ENCODE measurements at places on chromosomes 4 and X.
A peak's percentile ranks its signal among the peaks of the same experiment; 100 is the strongest.

DNA sequence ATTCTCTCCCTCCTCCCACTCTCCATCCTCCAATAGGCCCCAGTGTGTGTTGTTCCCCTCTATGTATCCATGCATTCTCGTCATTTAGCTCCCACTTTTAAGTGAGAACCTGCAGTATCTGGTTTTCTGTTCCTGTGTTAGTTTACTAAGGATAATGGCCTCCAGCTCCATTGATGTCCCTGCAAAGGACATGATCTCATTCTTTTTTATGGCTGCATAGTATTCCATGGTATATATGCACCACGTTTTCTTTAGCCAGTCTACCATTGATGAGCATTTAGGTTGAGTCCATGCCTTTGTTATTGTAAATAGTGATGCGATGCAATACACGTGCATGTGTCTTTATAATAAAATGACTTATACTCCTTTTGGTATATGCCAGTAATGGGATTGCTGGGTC lies 100.3 kb upstream of the USP9X start:
- DNase-seq = no peak

DNA sequence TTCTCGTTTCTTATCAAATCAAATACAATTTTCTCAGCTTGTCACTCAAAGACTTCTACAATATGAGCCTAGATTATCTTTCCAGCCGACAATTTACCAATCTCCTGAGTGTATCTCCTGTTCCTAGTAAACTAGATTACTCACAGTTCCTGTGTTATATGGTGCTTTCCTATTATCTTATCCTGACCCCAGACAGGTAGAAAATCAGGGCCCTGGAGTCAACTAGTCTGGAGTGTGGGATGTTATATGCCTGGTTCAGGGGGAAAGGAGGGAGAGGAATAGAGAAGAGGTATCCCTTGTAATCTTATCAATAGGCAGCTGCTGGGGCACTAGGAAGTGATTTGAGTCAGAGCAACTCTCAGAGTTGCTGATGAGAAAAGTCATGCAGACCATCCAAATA lies 127.1 kb downstream of the SLC7A11 start:
- DNase-seq = no peak

DNA sequence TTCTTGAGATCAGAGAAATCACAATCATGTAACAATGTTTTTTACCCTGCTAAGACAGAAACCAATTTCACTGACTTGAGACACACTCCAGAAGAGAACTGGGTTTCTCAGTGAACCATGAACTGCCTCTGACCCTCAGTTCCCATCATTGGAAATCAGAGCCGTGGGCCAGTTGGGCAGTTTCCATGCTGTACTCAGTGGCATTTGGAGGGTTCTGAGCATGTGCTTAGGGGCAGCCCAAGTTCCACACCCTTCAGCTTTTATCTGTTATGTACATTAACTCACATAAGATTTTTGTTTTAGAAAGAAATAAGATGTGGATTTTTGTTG lies 77.9 kb downstream of the BTC start:
- no peak for DNase-seq

DNA sequence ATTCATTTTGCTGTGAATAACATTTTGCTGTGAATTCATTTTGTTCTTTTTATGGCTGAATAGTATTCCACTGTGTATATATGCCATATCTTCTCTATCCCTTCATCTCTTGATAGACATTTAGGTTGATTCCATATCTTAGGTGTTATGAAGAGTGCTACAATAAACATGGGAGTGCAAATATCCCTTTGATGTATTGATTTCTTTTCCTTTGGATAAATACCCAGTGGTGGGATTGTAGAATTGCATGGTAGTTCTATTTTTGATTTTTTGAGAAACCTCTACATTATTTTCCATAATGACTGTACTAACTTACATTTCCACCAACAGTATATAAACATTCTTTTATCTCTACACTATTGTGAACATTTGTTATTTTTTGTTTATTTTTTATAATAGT lies 555.9 kb downstream of the PDHA2 start:
- DNase-seq = no peak

- DNase-seq = no peak
Observed at GRCh38 chrX:13463608-13464007, 105.8 kb upstream of the EGFL6 start.

GRCh38 chr4:44961001-44961755 lies 234.8 kb upstream of the GNPDA2 start:
- no peak for DNase-seq

GRCh38 chrX:143095321-143095720 lies 69.6 kb downstream of the SPANXN4 start:
- DNase-seq = no peak

DNA sequence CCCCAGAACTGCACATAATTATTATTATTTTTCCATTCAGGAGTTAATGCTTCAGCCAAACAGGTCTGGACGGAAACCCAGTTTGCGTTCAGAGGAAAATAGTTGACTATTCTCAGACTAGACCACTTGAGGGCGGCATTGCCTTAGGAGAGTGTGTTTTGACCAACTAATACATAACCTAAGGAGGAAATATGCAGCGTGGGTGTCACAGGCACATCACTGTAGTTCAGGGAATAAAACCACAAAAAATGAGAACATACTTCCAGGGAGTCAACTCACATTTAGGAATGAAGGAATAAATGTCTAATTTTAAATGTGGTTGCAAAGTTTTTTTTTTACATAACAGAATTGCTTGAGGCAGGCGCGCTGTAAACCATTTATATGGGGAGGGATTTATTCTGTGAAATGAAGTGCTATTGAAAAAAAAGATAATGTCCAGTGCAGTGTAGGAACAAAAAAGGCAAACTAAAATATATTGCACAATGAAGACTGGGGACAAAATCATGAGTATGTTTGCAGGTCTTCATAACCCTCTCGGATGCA lies 93.3 kb downstream of the SYNPO2 start:
- peak; percentile 65 for DNase-seq

- no peak for DNase-seq
Observed at GRCh38 chr4:159024266-159024665, 78.6 kb upstream of the RAPGEF2 start.

- no peak for DNase-seq
Observed at GRCh38 chrX:102765809-102766208, 45.3 kb downstream of the GPRASP3 start.

DNA sequence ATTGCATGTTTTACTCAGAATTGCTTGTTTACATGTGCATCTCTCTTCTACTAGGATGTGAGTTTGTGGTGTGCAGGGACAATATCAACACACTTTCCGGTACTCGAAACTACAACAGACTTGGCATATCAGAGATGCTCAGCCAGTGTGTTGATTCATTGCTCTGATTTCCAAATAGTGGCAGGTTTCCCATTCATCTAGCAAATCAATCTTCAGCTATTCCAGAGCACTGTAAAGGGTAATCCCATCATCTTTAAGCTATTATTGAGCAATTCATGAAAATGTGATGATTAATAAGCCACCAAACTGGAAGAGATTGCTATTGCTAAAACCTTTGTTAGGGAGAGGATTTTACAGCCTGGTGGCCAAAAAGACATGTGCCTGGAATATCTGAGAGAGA lies 574.2 kb upstream of the CPEB2 start:
- DNase-seq = no peak

GRCh38 chr4:38619316-38619715 lies 44.7 kb upstream of the KLF3 start:
- DNase-seq = peak; percentile 57

DNA sequence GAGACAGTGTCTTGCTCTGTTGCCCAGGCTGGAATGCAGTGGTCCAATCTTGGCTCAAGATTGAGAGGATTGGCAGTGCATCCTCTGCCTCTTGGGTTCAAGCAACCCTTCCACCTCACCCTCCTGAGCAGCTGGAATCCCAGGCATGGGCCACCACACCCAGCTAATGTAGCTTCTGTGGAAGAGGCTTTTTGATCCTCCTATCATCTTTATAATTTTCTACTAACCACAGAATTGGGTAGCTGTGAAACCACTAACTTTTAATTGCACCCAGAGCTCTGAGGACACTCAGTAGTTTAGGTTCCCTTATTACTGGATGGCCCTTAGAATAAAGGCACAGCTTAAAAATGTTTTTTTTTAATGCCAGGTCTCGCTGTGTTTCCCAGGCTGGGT lies 8.9 kb upstream of the AGA start:
- DNase-seq = no peak

- DNase-seq = no peak
Observed at GRCh38 chr4:173503330-173504180, 26.5 kb downstream of the HAND2 start.

DNA sequence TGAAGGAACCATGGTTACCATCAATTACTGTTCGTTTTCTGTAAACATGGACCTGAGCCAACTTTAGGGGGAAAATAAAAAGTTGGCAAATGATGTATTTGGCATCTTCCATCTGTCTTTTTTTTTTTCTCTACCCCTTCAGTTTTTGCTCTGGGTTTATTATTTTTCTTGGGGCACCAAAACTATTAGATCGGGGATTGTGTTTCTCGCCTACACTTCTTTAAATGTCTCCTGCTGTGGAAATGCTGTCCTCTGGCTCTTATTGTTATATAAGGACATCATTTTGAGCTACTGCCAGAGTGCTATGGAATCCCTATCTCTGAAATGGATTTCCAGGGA lies 234.0 kb upstream of the SLIT2 start:
- DNase-seq = no peak

DNA sequence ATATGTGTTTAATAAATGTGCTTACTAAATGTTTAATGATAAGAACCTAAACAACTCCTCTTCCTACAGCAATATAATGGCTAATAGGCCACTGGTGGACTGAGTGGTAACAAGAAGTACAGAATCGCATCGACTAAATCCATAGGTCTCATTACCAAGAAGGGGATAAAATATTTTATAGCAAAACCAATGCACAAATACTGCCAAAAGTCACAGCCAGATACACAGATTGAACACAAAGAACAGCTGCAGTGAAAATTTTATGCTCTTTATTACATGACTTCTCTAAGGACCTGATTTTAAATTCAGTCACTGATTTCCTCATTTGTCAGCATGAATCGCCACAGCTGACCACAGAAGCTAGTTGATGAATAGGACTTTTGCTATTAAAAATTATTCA lies 285.4 kb downstream of the DHX15 start:
- DNase-seq = no peak

DNA sequence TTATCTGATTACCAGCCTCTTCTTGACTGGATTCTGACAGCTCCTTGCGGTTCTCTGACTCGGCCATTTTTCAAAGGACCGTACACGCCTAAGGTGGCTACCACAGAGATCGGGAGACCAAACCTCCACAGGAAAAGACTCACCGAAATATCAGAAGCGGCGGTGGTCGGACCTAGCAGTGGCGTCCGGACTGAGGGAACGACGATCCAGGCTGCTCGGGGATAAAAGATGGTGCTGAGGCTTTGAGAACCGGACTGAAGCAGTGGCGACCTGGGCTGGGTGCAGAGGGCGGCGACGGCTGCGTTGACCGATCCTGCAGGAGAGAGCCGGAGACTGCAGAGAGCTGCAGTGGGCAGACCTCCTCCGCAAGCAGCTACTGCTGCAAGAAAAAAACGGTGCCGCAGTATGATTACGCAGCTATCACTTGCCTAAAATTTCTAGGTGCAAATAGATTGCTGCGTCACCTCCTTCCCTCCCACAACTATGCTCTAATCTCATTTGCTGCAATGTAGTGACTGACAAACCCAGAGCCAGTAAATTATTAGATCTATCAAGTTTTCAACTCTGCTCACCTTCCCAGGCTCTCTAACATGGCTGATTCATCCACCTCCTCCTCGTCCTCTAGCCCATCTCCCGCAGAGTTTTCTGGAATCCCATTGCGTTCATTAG lies at the start of gene NAP1L2:
Gene NAP1L2 (minus strand): TSS at position 426 of the 669 bp plus-strand sequence. CDS start 359 bp downstream, at position 67.
- DNase-seq = peak; percentile 61

DNA sequence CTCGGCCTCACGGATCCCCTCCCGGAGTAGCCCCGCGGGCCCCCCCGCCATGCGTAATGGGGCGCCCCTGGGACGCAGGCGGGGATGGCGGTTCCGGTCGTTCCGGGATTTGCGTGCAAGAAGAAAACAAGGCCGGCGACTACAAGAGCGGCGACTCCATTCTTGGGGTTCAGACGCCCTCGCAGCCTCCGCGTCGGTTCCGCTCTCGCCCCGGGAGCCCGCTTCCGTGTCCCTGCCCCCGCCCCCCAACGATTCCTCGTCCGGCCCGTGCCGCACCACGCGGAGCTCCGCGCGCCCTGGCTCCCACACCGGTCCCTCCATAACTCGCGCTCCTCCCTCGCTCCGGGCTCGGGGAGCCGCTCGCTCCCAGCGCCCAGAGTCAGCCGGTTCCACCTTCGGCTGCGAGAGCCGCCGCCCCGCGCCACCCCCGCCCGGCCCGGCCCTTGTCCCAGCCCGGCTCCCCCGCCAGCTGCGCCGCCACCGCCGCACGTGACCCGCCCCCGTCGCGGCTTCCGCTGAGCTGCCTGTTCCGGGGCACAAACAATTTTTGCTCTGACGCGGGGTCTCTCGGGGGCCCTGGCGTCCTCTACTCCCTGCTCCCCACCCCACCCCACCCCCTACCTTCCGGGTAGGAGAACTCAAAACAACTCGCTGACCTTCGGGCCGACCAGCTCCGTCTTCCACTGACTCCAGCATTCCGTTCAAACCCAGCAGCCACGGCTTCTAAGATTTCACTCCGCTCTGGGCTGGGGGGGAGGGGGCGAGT lies 78.8 kb upstream of the BCOR start:
- peak; percentile 75 for DNase-seq

- DNase-seq = no peak
Observed at GRCh38 chrX:140360924-140361323, 143.9 kb downstream of the SOX3 start.

DNA sequence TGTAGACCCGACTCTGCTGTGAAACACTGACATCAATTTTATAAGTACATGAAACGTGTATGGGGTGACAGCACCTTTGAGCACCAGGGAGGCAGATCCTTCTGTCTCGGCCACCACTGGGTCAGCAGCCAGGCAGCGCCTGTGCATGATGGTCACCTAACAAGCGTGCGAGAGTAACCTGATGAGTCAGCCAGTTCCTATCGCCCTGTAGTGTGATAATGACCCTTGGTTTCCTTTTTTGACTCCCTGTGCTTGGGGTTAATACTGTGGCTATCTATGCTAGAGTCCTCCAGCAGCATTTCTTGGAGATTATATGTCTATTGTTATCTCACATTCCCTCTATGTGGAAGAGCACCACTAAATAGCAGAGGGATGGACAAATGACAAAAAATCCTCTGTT lies 101.6 kb downstream of the NPNT start:
- no peak for DNase-seq

- no peak for DNase-seq
Observed at GRCh38 chr4:145709336-145709735, 29.4 kb downstream of the C4orf51 start.

DNA sequence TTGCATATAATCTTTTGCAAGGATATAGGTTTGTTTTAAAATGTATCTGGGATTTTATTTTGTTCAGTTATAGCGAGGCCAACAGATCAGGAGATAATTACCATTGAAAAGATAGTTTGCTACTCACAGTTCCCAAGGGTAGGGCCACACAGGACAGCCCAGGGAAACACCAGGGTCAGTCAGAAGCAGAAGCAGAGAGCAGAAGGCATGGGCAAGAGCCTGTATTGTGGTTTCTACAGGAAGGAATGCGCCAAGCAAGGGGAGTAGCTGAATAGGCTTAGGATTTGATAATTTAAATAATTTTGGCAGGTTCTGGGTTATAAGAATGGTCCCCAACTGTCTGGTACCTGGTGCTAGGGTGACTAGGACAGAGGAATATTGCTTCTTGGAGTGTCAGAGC lies 61.6 kb downstream of the SYNPO2 start:
- no peak for DNase-seq

Data from activated CD4-positive, alpha-beta T cell treated with anti-CD3 and anti-CD28 coated beads, Interleukin-2, amount 50 U/mL, for 16 hours (primary cell).